ENCODE measurements at places on chromosomes 11 and 22. TPM values are rescaled to one million over a fixed set of nuclear protein-coding genes. Genes with fewer than 3 reads are reported as not detected.

DNA sequence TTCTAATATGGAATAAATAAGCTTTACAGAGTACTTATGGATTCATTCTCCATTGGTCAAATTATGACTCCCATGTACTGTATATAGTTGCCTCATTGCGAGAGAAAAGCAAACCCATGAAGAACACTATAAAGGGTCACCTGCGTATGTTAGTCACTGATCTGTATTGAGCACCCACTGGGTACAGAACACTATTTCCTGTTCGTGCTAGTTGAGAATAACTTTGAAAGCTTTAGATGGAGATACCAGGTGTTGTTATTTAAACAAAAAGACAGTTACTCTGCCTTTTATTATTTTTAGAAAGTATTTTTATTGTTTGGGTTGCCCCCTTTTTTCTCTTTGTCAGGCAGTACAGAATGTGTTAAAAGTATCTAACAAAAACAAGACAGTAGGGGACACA, 79.9 kb downstream of the DEUP1 start:
- DNase-seq: no peak

CRYBA4 gene
- total RNA-seq: 1.6 TPM

GRCh38 chr11:86644291-86644690, 28.1 kb downstream of the ME3 start:
- DNase-seq: no peak

SLC37A2 gene
- 3.3 TPM for total RNA-seq

BARX2 gene
- not detected for total RNA-seq
